ENCODE measurements at places on chromosomes 7 and 10.

- DNase-seq, result no peak
Observed at GRCh38 chr7:50504646-50505546, 54.7 kb upstream of the FIGNL1 start.

DNA sequence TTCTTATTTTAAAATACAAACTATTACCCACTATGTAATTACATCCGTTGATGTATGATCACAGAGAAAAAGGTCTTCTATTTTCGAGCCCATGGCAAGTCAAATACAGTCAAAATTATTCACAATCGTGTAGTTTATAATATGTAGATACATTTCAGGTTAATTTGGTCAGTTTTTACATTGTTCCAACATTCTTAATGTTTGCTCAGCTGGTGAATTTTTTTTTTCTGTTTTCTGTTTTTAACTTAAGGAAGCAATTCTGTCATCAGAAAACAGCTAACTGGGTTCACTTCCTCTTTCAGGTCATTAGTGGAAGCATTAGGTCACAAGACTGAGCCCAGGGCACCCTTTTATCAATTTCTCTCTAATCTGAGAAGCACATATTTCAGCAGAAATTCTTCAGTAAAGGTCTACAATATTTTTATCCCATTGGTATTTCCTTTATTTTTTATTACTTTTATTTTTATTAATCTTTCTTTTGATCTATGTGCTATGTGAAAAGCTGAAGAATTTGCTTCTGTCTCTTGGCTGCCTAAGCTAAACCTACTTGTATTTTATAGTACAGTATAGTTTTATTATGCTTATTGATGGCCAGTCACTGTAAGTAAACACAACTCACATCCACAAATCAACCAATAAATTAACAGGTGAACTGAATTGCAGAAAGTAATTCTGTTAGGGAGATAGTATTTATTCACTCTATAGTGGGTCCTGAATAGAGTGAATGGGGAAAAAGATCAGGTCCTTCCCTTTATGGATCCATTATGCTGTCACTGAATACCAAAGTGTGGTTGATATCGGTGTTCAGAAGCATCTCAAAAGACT is 84.6 kb downstream of the ICA1 start:
- DNase-seq, result no peak

GRCh38 chr7:67438913-67439505 is 442.4 kb downstream of the TYW1 start:
- no peak for DNase-seq

DNA sequence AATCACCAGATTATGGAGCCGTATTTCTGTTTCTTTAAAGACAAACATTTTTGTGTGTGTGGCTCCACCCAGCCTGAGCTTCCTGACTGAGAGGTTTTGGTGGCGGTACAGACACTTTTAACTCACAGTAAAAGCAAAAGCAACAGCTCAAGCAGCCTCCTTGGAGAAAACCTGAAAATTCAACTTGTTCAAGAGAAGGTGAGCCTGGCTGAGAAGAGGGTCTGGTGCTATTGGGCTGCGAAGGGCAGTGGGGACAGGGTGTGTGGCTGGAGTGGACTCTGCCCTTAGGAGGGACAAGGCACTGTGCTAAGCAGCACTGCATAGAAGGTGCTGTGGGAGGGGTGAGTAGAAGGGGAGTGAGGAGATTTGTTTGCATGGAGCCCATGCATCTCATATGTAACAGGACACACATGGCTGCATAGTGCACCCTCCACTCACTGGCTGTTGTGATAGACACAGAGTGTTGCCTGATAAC is at the start of gene GIMAP7:
GIMAP7 (plus strand) TSS at position 125 of the 475 bp plus-strand sequence. CDS start 5,103 bp downstream, outside the sequence.
- no peak for DNase-seq

DNA sequence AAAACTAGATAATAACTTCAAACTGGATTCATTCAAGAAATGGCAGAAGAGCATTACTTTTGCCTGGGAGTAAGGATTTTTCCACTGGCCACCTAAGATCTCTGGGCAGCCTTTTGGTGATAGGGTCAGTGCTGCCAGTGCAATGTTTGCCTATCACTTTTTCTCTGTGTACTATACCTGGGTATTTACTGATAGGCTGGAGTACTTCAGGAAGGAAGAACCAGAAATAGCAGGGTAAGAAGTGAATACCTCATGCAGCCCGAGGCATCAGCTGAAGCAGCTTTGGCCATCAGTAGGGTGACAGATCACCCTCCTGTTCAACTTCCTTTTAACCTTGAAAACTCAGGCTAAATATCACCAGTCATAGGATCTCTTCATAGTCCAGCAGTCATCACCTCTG is 5.5 kb upstream of the PAPSS2 start:
- DNase-seq, result no peak

DNA sequence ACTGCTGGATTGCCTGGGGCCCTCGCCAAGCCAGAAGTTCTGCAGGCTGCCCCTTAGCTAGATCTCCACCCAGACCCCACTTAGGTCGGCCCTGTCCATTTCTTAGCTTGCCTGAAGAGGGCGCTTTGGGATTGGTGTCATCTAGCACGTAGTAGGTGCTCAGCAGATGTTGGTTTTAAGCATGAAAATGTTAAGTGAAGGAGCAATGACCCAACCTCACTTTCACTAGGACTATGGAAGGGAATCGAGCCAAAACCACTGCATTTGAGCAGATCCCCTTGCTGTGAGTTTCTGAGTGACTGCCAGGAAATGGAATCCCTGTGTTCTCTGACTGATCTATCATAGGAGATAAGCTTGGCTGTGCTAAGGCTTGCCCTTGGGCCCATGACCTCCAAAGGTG is 131.7 kb upstream of the EEPD1 start:
- DNase-seq, result no peak

DNA sequence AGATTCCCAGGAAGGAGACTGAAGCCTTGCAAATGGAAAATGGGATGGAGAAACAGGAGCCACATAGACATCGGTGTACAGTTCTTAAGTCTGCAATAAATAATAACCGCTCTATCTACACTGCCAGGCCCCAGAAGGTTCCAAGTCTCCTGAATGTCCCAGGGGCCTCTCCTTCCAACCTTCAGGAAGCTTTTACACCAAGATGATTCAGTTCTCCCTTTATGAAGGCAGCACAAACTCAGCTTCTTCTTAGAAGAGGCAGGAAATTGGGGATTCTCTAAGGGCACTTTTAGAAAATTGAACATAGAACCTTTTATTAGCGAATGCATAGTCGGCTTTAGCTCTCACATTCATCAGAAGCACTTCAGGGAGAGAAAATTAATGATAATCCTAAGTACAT is 130.8 kb upstream of the LYZL1 start:
- no peak for DNase-seq

DNA sequence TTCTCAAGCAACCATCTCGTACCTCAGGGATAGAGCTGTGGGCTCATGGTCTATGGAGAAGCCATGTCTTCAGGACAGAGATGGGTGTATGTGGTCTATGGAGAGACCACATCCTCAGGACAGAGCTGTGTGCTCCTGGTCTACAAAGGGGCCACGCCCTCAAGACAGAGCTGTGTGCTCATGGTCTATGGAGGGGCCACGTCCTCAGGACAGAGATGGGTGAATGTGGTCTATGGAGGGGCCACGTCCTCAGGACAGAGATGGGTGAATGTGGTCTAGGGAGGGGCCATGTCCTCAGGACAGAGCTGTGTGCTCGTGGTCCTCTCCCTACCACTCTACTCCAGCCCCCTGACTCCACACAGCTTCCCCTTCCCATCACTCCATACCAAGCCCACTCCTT is 117.8 kb downstream of the WDR37 start:
- DNase-seq, result no peak

- DNase-seq, result no peak
Observed at GRCh38 chr10:119652361-119652730, 1.2 kb downstream of the BAG3 start.

- DNase-seq, result no peak
Observed at GRCh38 chr10:102066399-102067088, 1.4 kb downstream of the HPS6 start.

GRCh38 chr7:30309302-30309701 is 24.9 kb downstream of the ZNRF2 start:
- no peak for DNase-seq

DNA sequence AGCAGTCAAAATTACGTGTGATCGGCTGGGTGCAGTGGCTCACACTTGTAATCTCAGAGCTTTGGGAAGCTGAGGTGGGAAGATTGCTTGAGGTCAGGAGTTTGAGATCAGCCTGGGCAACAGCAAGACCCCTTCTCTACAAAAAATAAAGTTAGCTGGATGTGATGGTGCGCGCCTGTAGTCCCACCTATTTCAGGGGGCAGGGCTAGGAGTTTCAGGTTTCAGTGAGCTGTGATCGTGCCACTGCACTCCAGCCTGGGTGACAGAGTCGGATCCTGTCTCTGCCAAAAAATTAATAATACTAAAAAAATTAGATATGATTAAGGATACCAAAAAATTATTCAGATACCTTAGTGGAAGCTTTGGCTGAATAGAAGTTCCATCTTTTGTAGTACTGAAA is 136.4 kb downstream of the SDK1 start:
- no peak for DNase-seq

DNA sequence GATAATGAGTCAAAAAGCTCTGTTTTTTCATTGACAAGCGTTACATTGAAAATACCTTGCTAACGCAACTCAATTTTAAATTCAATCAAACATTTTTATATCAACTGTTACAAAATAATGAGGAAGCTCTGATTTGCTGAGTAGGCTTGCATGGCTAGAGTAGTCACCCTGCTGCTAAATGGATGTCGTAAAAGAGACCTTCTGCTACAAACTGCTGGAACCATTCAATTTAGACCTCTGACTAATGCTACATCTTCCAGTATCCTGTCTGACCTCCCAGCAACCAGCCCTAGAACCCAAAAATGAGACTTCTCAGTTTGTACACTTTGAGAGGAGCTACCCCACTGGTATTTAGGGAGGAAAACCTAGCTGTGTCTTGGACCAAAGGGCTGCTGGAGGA is 84.0 kb upstream of the ELMO1 start:
- DNase-seq, result no peak

DNA sequence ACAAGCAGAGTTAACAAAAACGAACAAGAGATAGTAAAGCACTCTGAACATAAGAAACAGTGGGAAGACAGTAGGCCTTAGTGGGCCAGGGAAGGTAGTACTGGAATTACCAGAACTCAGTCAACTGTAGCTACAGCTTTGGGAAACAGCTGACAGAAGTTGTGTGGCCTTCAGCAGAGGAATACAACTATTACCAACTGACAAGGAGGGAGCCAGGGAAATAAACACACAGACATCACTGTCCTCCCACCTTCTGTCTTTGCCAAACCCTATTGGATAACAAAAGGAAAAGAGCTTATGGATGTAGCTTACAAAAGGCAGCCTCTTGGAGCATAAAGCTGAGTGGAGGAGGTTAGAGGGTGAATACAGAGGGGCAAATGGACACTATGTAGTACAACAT is 15.4 kb downstream of the MICU1 start:
- no peak for DNase-seq

- DNase-seq, result no peak
Observed at GRCh38 chr10:637771-638195, 51.7 kb downstream of the DIP2C start.

- no peak for DNase-seq
Observed at GRCh38 chr10:69419096-69419743, 2.5 kb upstream of the TACR2 start.

GRCh38 chr7:94877731-94878670 is 29.4 kb upstream of the PPP1R9A start:
- no peak for DNase-seq

DNA sequence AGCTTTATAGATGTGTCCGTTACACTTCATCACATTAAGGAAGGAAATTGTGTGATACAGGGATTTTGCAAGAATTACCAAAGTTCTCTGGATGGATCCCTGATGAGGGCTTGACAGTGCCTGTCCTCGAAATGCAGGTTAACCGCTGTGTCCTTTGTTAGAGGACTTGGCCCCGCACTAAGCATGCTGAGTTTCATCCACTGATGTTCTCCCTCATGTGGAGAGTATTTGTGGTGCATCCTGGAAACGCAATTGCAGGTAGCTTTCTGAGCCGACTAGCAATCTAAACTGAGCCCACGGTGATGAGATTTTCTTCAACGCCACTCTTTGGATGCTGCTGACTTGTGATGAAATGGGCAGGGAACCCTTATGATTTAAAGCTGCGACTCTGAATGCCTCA is 71.9 kb upstream of the STK17A start:
- no peak for DNase-seq

DNA sequence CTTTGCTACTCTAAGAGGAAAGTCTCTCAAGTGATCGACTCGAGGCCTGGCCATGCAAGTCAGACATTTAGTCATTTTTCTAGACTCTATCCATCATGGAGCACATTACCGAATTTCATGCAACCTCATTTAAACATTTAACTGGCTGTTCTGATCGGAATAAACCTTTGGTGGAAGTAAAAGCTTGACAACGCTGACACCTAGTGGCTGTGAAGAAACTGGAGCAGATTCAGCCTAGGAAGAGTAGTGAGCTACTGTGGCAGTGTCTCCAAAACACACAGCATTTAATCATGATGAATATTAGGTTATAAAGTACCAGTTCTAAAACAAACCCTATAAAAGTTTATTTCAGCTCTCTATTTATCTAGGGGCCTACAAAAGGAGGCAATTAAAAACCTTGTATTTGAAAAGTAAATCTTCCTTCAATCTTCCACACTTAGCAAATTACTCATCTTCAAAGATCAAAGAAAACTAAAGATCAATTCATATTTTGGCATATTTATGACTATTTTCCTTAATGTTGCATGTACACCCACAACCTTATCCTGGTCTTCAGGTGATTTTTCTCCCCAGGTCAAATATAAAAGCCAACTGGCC is 175.0 kb downstream of the CTNNA3 start:
- DNase-seq, result no peak

GRCh38 chr10:58579011-58579655 is 66.5 kb downstream of the BICC1 start:
- no peak for DNase-seq

DNA sequence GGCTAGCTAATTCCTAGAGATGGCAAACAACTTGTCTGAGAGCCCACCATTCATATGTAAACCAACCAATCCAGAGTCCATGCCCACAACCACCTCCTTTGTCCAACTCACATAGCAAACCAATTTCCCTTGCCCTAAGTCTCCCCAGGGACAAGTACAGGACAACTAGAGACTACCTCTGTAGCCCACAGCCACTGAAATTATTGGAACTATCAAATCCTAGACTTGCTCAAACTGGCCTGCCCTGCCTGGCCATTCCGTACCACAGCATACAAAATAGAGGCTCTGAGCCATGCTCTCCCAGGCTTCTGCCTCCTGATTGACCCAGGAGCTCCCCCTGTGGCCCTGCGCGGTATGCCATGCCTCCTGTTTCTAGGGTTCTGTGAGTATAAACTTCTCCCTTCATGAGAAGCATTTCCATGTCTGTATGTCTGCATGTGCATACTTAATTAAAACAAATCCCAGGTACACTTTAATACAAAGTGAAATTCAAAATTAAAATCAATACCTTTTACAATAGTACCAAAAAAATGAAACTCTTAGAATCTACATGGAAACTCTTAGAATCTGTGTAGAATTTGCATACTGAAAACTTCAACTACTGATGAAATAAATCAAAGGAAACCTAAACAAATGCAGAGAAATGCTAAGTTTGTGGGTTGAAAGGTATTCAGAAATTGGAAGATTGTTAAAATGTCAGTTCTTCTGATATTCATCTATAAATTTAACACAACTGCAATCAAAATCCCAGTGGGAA is 4.0 kb upstream of the HECW1 start:
- peak; percentile 20 for DNase-seq

- DNase-seq, result no peak
Observed at GRCh38 chr10:113474752-113475151, 78.1 kb upstream of the HABP2 start.

- no peak for DNase-seq
Observed at GRCh38 chr7:84399661-84400060, 205.1 kb upstream of the SEMA3A start.

Measured in stimulated activated CD8-positive, alpha-beta memory T cell treated with anti-CD3 and anti-CD28 coated beads, Interleukin-15, amount 100 ng/mL, for 48 hours (primary cell).